CD14-positive monocyte (primary cell): ENCODE measurements at places on chromosomes 7 and 10. TPM values are rescaled to one million over a fixed set of nuclear protein-coding genes. Genes with fewer than 3 reads are reported as not detected.

DNA sequence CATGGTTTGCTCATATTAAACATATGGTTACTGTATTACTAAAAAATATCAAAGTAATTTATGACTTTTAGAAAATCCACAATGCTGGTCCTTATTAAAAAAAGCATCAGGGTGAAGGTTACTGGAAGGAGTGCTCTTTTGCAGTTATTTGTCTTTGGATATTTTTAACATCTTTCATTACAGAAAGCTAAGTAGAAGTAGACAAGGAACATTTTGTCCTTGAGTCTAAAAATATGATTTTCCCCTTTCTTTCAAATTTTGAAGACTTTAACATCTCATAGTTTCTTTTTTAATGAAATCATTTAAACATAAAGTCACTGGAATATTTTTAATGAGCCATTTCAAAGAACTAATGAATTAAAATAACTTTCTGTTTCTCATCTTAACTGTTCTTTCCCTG is 110.1 kb upstream of the TNS3 start:
- DNase-seq = no peak
- no peaks in the 10 kb centered on the region for H3K4me1 ChIP-seq
- H3K4me3 ChIP-seq = no peak overlapping the region
- no peak overlapping the region for H3K27ac ChIP-seq

- H3K4me3 ChIP-seq = peak overlapping the region; percentile 61
- no peak for DNase-seq
- H3K27ac ChIP-seq = peak overlapping the region; percentile 78
- H3K4me1 ChIP-seq = peaks cover 21% of the 10 kb centered on the region
- peaks cover 5% of the 10 kb centered on the region for H3K36me3 ChIP-seq
Observed at GRCh38 chr10:121975295-121976086, 474 bp upstream of the NSMCE4A start.

Gene PGAM2
- not detected for polyA plus RNA-seq

GRCh38 chr7:116953372-116953905 is at the start of gene ST7:
Gene ST7 (plus strand): TSS chr7:116953501. CDS start chr7:116953541, 40 bp downstream.
- peak; percentile 51 for DNase-seq
- H3K36me3 ChIP-seq = no peaks in the 10 kb centered on the region
- H3K27me3 ChIP-seq = no peaks in the 10 kb centered on the region
- H3K4me1 ChIP-seq = peaks cover 14% of the 10 kb centered on the region

GRCh38 chr7:128830231-128831177 is at the start of gene FLNC:
Gene FLNC (plus strand): TSS chr7:128830406. CDS start chr7:128830638, 232 bp downstream.
- H3K4me1 ChIP-seq = peaks cover 22% of the 10 kb centered on the region
- peaks cover 34% of the 10 kb centered on the region for H3K27me3 ChIP-seq
- peak; percentile 31 for DNase-seq

GRCh38 chr7:119010635-119011034 is 786.1 kb downstream of the ANKRD7 start:
- no peak for DNase-seq
- H3K27ac ChIP-seq = no peak overlapping the region
- no peaks in the 10 kb centered on the region for H3K36me3 ChIP-seq
- H3K27me3 ChIP-seq = no peaks in the 10 kb centered on the region
- H3K4me1 ChIP-seq = no peaks in the 10 kb centered on the region
- H3K4me3 ChIP-seq = no peak overlapping the region

DNA sequence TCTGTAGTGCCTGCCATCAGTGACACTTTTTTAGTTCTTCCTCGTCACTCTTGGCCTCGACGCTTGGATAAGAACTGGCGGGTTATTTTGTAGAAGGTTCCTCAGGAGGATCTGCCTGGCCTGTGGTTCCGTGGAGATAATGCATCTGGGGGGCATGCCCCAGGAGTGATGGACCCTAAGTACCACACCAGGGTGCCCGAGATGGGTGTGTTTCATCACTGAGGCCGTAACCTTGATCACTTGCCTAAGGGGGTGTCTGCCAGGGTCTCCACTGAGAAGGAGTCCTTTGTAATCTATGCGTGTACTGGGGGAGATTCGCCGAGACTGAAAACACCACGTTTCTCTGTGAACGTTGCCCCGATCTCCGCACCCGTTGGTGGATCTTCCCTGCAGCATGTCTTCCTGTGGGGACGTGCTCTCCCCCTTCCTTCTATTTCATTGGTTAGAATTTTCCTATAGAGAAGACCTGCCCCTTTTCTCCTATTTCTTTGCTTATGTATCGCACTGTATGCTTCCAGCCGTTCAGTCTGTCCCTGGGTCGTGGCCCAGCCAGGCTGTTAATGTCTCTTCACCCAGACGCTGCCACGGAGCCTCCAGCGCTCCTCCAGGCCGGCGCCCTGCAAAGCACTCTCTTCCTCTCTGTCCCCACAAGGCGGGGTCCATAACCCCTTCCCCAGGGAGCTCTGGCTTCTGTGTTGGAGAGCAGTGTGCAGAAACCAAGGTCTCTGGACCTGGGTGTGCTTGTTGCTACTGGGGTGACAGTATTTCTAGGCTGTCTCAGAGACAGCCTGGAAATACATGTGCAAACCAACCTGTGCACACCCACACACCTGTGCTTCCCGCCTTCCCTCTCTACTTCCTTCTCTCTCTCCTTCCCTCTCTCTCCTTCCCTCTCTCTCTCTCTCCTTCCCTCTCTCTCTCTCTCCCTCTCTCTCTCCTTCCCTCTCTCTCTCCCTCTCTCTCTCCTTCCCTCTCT is 14.4 kb upstream of the DPYSL4 start:
- no peaks in the 10 kb centered on the region for H3K4me1 ChIP-seq
- peaks cover 22% of the 10 kb centered on the region for H3K27me3 ChIP-seq
- no peak for DNase-seq

Gene ACSM6
- not detected for polyA plus RNA-seq

DNA sequence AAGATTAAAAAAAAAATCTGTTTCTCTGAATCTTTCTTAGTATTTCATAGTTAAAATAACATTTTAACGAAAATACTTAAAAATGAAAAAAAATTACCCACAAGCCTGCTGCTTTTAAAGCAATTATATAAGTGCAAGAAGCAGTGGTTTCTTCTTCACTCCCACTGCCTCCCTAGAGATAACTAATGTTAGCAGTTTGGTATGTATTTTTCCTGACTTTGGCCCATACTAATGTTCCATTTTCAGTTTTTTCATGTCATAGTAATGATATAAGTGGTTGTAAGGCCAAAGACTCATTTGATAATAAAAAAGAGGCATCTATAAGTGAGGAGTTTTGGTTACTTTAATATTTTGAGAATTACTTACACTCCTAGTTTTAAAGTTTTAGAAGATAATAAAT is 24.3 kb upstream of the LAMB1 start:
- no peaks in the 10 kb centered on the region for H3K4me1 ChIP-seq
- no peaks in the 10 kb centered on the region for H3K27me3 ChIP-seq

Gene AKR1C1
- 0.07 TPM for polyA plus RNA-seq

Gene DNAH11
- polyA plus RNA-seq = not detected

DNA sequence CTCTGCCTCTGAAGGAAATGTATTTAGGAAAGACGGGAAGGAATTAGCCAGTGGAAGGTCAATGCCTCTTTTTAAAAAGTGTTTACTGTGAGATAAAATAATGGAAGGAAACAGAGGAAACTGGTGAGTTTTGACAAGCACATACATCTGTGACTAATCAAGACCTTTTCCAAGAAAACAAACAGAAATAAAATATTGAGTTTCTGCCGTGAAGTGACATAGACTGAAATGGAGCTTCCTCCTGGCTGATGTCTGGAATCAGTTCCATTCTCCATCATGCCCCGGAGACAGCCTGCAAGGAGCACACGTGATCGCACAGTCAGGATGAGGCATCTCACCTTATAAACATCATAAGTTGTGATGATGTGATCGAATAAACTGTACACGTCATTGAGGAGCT is 30.7 kb downstream of the TECTB start:
- no peaks in the 10 kb centered on the region for H3K36me3 ChIP-seq
- H3K4me1 ChIP-seq = no peaks in the 10 kb centered on the region
- no peak overlapping the region for H3K4me3 ChIP-seq
- H3K27me3 ChIP-seq = peaks cover 3% of the 10 kb centered on the region
- no peak for DNase-seq
- no peak overlapping the region for H3K27ac ChIP-seq

GRCh38 chr7:27961255-27961654 is 219.3 kb downstream of the JAZF1 start:
- H3K4me3 ChIP-seq = no peak overlapping the region
- peaks cover 7% of the 10 kb centered on the region for H3K36me3 ChIP-seq
- H3K4me1 ChIP-seq = peaks cover 1% of the 10 kb centered on the region
- DNase-seq = no peak
- H3K27me3 ChIP-seq = no peaks in the 10 kb centered on the region
- no peak overlapping the region for H3K27ac ChIP-seq

GRCh38 chr7:47471358-47471703 is 110.6 kb downstream of the TNS3 start:
- no peak for DNase-seq
- H3K27me3 ChIP-seq = no peaks in the 10 kb centered on the region
- H3K36me3 ChIP-seq = peaks cover 50% of the 10 kb centered on the region

- no peak for DNase-seq
- no peaks in the 10 kb centered on the region for H3K27me3 ChIP-seq
- H3K36me3 ChIP-seq = no peaks in the 10 kb centered on the region
- no peak overlapping the region for H3K27ac ChIP-seq
- H3K4me3 ChIP-seq = no peak overlapping the region
- H3K4me1 ChIP-seq = no peaks in the 10 kb centered on the region
Observed at GRCh38 chr10:67670401-67670800, 25.6 kb downstream of the CTNNA3 start.

DNA sequence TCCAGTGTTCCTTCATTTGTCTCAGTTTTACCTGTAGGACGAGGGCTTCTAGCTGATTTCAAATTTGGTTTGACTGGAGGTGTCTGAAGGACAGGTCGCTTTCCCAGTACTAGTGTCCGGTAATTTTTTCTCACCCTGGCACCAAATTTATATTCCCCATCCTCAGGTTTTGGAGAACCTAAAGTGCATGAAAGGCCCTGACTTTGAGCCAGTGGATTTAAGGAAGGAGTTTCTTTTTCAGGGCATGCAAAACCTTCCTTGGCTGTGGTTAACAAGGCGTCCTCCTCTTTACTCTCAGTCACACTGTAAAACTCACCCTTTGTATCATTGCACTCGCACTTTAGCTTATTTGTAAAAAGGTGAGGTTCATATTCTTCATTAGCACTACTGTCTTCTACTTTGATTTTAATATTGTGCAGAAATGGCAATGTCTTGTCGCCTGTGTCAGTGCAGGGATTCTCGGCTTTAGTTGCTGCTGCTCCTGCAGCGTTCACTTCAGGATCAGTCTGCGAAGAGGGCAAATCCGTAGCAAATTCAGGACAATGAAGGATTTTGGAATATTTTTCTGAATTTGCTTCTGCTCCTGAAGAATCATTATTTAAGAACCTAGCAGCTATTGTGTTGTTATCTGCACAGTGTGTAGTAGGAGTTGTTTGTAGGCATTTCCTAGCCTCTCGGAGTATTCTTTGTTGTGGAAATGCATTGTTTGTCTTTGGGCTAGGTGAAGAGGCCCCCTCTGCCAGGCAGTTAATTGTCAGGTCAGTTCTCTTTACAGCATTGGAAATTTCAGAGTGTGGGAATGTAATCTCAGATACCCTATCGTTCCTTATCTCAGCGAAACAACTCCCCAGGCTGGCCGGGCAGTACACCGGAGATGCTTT is 9.9 kb downstream of the SKIDA1 start:
- H3K36me3 ChIP-seq = no peaks in the 10 kb centered on the region
- no peak for DNase-seq
- H3K27me3 ChIP-seq = peaks cover 54% of the 10 kb centered on the region
- H3K27ac ChIP-seq = no peak overlapping the region
- H3K4me3 ChIP-seq = no peak overlapping the region
- H3K4me1 ChIP-seq = peaks cover 38% of the 10 kb centered on the region

GRCh38 chr7:24975644-24976260 is 4.2 kb downstream of the OSBPL3 start:
- H3K4me1 ChIP-seq = peaks cover 10% of the 10 kb centered on the region
- no peak for DNase-seq
- no peak overlapping the region for H3K27ac ChIP-seq

- H3K4me3 ChIP-seq = no peak overlapping the region
- no peaks in the 10 kb centered on the region for H3K36me3 ChIP-seq
- no peaks in the 10 kb centered on the region for H3K27me3 ChIP-seq
- H3K27ac ChIP-seq = no peak overlapping the region
- DNase-seq = no peak
Observed at GRCh38 chr10:42961796-42962109, 115.1 kb upstream of the RET start.

Gene MYL10
- polyA plus RNA-seq = not detected

Gene TMEM213
- not detected in 2 replicates for polyA plus RNA-seq

DNA sequence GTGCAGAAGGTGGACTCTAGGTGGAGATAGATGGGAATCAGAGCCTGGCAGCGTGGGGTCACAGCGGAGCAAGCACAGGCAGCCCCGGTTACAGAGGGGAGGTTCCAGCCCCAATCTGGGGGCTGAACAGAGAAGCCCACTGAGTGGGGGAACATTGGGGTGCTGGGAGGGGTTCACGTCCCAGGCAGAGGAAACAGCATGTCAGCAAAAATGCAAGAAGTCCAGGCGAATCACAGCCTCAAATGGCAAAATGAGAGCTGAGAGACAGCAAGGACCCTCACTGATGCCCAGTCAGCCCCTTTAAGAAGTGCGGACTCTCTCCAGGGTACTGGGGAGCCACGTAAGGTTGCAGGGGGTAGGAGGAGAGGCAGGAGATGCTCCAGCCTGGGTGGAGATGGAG is 62.0 kb downstream of the ELFN1 start:
- no peaks in the 10 kb centered on the region for H3K36me3 ChIP-seq
- no peaks in the 10 kb centered on the region for H3K27me3 ChIP-seq
- H3K27ac ChIP-seq = no peak overlapping the region
- no peak overlapping the region for H3K4me3 ChIP-seq

Gene SPDYE6
- polyA plus RNA-seq = 0.29 TPM

Gene TAS2R3
- not detected for polyA plus RNA-seq

DNA sequence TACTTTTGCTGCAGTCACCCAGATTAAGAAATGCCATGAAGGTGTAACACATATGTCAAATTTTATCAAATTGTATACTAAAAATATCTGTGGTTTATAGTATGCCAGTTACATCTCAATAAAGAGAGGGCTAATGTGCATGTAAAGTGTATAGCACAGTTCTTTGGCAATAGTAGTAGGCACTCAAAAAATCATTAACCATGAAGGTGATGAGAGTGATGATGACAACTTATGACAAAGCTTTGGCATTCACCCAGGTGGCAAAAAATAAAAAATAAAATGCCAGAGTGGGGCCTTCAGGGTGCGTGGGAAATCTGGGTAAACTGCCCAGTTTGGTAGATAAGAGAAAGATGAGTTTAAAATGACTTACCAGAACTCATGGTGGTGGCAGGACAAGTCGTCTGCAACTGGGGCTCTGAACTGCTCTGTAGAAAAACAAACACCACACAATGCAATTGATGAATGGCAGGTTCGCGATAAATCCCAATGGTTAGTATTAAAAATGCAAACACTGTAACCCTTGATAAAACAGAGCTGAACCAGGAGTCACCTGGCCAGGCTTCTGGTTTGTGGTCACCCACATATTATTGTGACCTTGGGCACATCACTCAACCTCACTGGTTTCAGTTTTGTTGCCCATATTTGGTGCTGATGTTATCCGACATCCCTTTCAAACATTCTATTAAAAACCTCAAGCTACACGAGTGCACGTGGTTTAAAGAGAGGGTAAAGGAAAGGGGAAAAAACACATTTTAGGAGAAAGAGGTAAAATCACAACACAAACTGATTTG is 120.2 kb downstream of the SORBS1 start:
- no peak overlapping the region for H3K27ac ChIP-seq
- no peak for DNase-seq
- H3K36me3 ChIP-seq = no peaks in the 10 kb centered on the region
- no peaks in the 10 kb centered on the region for H3K4me1 ChIP-seq
- no peak overlapping the region for H3K4me3 ChIP-seq

GRCh38 chr10:80460399-80461207 is 6.5 kb downstream of the TSPAN14 start:
- peak overlapping the region; percentile 80 for H3K27ac ChIP-seq
- no peaks in the 10 kb centered on the region for H3K27me3 ChIP-seq
- peak overlapping the region; percentile 96 for H3K4me3 ChIP-seq
- no peak for DNase-seq
- H3K4me1 ChIP-seq = peaks cover 100% of the 10 kb centered on the region
- H3K36me3 ChIP-seq = peaks cover 16% of the 10 kb centered on the region

Gene BTBD16
- polyA plus RNA-seq = not detected in 2 replicates
